ENCODE measurements at places on chromosomes 2 and 18.

GRCh38 chr2:203498161-203498560, 36.9 kb downstream of the RAPH1 start:
- DNase-seq: no peak

DNA sequence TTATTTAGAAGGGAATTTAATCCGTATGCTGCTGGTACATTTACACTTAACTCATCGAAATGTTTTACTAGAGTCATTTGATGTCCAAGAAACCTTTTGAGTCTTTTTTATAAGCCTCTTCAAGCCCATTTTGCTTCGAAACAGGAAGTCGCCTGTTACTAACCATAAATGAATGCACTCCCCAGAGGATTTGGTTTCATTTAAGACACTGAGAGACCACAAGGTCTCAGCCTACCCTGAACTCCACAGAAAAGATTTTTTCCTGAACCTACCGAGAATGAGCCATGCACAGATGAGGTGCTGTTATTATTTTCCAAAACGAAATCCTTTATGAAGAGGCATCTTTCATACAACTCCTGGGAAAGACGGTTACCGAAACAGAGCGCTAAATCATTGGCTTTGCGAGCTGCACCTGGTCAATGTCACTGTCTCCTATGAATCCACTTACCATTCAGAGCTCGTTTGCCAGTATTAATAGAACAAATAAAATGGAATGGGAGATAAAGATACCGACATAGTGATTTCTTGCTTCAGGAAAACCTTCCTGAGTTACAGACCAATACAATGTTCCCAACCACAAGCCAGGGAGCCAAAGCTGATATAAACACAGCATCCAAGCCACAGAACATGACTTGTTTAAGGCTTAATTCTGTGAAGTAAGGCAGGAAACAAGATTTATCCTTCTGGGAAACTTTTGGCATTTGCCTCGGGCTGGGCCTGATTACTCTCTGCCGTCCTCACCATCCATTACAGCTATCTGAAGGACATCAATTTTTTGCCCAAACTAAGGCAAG, 382.1 kb downstream of the OSR1 start:
- DNase-seq: no peak

DNA sequence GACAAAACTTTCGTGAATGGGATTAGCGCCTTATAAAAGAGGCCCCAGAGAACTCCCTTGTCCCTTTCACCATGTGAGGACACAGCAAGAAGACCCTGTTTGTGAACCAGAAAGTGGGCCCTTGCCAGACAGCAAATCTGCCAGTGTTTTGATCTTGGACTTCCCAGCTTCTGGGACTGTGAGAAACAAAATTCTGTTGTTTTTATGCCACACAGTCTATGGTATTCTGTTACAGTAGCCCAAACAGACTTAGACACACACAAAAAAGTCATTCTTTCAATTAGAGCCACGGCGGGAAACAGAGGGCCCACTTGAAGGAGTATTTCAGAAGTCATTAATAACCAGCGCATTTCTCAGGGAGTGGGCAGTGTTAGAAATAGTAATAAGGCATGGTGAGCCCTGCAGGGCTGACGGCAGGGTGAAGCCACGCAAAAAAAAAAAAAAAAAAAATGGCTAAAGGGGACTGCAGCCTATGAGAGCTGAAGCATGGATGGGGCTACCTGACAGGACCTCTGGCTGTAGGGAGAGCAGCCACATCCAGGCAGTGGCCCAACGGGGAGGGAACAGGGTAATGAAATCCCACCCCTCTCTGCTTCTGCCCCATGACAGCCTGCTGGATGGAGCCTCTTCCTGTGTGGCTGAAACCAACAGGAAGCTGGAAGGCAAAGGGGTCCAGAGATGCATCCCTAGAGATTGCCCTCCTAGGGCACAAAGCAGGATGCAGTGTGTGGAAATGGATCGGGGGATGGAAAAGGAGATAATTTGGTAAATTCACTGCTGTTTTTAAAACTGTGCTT, 189.3 kb downstream of the KCNS3 start:
- DNase-seq: no peak

- DNase-seq: no peak
Observed at GRCh38 chr2:198073253-198073652, 268.9 kb downstream of the PLCL1 start.

DNA sequence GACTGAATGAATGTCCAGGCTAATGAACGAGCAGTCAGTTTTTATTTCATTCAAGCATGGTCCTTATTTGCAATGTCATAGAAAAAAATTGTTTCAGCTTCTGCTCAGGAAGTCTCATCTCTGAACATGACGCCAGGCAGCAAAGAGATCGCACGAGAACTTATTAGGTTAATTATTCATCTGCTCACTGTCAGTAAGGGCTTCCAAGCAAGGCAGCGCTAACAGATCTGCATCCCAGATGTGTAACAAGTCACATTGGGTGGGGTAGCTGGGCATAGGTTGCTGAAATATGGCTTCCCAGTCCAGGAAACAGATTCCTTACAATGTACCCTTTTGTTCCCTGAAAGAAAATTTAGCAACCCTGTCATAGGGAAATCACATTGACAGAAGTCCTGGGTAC, 63.5 kb downstream of the ANKRD44 start:
- DNase-seq: no peak

DNA sequence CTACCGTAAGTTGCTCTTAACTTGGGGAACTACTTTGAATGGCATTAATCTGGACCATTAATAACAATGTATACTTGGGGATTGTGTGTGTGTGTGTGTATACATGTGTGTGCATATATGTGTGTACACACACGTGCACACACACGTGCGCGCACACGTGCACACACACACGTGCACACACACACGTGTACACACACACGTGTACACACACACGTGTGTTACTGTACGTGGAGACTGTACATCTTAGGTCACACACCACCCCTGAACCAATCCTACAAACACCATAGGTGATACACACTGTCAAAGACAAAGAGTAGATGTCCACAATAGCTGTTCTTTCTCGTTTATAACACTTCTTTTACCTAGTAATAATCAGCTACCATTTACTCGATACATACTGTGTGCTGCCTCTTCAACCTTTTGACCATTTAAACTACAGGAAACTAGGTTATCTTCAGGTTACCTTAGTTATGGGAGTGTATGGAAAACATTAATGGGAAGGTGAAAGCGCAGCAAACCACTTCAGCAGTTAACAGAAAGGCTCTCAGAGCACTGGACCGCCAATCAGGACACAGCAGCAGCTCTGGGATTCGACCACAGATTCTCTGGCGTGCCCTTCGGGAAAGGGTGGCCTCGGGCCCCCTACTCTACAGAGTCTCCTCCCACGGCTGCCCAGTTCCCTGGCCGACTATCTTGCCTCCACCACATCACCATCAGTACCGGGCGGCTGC, 894 bp upstream of the GCC2 start:
- DNase-seq: no peak

GRCh38 chr2:184452907-184453306, 145.4 kb upstream of the ZNF804A start:
- no peak for DNase-seq

DNA sequence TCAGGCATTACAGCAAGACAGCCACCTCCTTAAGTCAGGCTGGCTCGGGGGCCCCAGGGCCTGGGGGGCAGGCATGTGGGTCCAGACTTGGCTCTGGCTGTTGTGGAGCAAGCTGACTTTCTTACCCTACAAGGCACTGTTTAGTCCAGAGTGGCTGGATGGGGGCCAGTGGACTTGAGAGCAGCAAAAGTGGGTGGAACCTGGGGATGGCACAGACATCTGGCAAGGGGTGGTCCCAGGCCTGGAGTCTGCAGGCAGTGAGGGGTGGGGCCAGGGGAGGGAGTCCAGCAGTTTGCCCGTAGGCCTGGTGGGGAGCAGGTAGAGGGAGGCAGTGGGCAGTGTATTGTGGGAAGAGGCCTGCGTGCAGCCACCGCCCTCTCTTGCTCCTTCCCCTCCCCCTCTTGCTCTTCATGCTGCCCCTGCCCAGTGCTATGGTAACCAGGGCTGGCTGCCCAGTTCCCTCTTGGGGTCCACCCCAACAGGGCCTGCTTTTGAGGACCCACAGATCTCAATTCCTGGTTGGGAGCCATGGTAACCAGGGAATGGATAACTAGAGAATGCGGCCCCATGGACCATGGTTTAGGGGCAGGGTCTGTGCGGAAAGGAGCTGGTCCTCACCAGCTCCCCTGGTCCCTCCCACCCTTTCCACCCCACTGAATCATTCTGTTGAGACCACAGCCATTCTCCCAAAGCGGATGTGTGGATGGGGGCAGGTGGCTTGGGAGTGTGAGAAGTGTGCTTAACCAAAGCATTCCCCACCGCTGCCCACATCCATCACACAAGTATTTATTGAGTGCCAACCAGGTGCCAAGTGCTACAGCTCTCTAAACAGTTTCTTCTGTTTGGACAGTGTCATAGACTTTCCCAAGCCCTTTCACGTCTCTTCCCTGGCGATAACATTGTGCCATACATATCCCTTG, 19.3 kb downstream of the SPEG start:
- peak; percentile 53 for DNase-seq

GRCh38 chr2:220162320-220162719, 534.9 kb downstream of the SLC4A3 start:
- DNase-seq: no peak

DNA sequence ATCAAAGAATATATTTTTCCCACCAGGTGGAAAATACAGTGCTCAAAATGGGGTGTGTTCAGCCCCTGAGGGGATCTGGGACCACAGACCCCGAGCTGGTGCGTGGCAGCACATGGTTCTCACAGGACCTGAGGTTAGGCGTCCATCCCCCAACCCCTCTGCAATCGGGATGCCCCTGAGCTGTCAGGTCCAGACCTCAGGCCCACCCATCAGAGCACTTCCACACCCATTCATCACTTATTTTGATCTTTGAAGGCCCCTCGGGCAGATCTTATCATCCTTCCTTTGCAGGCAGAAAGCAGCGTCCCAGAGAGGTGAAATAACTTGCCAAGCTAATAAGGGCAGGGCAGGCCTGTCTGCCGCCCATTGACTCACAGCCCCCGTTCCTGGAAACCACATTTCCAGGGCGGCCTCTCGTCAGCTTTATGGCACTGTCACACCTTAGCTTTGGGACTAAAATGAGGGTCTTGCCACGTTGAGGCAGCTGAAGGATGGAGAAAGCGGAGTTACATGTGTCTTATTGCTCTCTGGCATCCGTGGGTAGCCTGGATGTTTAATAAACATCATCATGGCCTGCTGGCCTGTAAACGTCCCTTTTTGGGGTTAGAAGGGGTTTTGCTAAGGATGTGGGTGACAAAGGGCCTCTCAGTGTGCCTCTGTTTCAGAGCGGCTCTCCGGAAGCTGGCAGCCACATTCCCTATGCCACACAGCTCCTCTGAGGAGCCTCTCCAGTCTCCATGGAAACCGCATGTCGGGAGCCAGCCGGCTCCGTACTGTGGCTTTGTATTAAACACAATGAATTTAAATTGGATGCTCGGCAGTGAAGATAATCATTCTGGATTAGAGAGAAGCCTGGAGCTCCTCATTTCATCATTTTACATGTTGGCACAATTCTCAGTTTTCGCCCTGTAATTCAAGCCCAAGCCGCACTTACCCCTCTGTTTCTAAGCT, 58.3 kb upstream of the MAPRE3 start:
- peak; percentile 70 for DNase-seq
